ENCODE measurements at places on chromosomes 2 and 18. TPM values are rescaled to one million over a fixed set of nuclear protein-coding genes. Genes with fewer than 3 reads are reported as not detected.

The CNTNAP5 gene
- total RNA-seq: not detected

The SCG2 gene
- 5.4 TPM for total RNA-seq

The ASXL3 gene
- total RNA-seq: 4.3 TPM

The ALPG gene
- not detected for total RNA-seq

The SKOR2 gene
- total RNA-seq: not detected

DNA sequence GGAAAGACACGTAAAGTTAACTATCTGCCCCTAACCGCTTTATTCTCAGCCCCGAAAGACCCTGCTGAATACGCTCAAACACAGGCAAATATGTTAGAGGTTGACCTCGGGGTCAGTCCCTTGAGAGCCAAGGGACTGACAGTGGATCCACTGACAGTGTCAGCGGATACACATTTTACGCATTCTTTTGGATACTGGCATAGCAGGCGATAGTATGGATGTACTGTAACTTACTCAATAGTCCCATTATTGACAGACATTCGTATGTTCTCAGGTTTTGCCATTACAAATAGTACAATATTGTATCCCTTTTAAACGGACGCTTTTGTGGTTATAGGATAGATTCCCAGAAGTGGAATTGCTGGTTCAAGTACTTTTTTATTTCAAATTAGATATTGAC lies 13.4 kb downstream of the ATP6V1B1 start:
- DNase-seq: no peak

DNA sequence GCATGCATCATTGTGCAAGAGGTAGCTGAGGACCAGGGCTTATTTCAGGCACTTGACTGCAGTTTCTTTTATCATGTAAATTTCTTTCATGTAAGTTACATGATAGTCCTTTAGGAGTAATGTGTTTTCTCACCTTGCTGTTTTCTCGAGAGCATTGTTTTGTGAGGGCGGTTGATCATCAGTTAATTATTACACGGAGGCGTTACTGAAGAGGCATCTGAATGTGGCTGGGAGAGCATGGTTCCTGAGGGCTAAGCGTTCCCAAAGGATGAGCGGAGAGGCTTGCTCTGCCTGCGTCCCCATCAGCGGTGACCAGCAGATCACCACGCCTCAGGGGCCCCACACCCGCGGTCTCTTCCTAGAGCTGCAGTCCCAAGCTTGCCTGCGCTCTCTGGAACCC lies 156.1 kb upstream of the NFATC1 start:
- no peak for DNase-seq

GRCh38 chr2:69226903-69227302 lies 160.1 kb downstream of the GFPT1 start:
- DNase-seq: no peak

- DNase-seq: no peak
Observed at GRCh38 chr2:134791616-134792015, 46.8 kb upstream of the ACMSD start.

- peak; percentile 44 for DNase-seq
Observed at GRCh38 chr2:30759481-30759880, 47.8 kb downstream of the CAPN13 start.

DNA sequence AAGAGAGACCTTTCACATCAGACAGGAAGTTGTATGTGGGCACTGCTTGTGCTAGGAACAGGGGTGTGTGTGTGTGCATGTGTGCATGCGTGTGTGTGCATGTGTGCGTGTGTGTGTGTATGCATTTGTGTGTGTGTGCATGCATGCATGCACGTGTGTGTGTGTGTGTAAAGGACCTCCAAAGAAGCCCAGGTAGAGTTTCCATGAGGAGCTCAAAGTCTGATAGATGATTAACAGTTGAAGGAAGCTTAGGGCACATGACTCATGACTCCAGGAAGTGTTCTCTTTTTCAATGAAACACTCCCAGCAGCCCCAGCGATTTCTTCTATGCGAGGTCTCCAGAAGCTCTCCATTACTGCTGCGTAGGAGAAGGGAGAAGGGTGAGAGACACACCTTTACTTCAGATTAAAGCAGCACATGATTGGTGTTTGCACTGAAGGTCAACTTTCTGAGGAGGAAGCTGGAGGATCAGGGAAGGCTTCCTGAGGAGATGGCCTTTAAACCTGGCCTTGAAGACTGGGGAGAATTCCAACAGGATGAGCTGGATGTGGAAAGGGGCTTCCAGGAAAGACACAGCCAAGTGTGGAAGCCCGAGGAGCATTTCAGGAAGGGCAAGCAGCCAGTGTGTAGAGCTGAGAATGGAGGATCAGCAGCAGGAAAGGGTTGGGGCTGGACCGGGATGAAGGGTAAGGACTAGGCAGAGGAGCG lies 77.7 kb downstream of the SMAD4 start:
- no peak for DNase-seq

GRCh38 chr2:121529439-121530211 lies 1.1 kb upstream of the RNU4ATAC start:
- DNase-seq: no peak

DNA sequence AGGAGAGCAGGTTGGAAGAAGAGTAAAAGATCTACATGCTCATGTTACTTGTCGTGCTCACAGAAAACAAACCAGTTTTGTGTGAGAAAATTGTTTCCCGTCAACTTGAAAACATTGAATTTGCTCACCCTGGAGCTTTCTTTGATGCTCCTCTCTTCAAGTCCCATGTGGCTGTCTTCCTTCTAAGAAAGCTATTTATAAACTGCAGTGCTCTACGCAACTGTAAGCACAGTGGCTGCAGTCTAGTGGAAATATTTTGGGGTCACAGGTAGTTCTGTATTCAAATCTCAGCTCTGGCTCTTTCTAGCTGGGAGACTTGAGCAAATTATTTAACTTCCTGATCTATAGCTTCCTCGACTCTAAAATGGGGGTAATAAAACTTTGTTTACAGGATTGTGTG lies 211.8 kb downstream of the PLCL1 start:
- DNase-seq: no peak

All from posterior vena cava (tissue), 2 donors.